ENCODE measurements at places on chromosomes 5 and 9. TPM values are rescaled to one million over a fixed set of nuclear protein-coding genes. Genes with fewer than 3 reads are reported as not detected.

Gene PFN3
- not detected for polyA plus RNA-seq

Gene PCDHA8
- 0.06 TPM for polyA plus RNA-seq

Gene GDA
- 0.24 TPM for polyA plus RNA-seq

Gene PCDHGA3
- 0.94 TPM for polyA plus RNA-seq

Gene SLCO4C1
- 2.3 TPM for polyA plus RNA-seq

DNA sequence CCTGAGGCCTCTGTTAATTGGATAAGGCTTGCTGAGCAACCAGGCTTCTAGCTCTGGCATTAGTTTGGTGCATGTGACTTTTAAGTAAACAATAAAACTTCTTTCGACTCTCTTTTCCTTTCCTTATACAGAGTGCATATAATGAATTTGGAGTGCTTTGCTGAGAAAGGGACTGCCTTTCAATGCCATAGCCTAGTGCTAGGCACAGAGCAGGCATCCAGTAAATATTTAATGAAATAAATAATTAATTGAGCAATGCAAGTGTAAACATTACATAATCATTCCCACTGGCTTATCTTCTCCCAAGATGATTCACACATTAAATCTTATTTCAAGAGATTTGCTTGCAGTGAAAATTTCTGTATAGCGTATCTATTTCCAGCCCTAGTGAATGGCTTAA lies 74.1 kb downstream of the NMUR2 start:
- DNase-seq = no peak
